Activated T-helper 2 cell treated with anti-CD3 and anti-CD28 coated beads, Interferon-gamma antibody, Interleukin-2, Interleukin-4, amounts not matched to agents 10 μg/mL and 5 μg/mL and 100 μg/mL, durations not matched to agents 14 hours and 24 hours and 36 hours (primary cell): ENCODE measurements at places on chromosomes 12 and 14. TPM values are rescaled to one million over a fixed set of nuclear protein-coding genes. Genes with fewer than 3 reads are reported as not detected.
A peak's percentile ranks its signal among the peaks of the same experiment; 100 is the strongest.

- DNase-seq, result no peak
- no peaks in the 10 kb centered on the region for H3K27me3 ChIP-seq
- peaks cover 16% of the 10 kb centered on the region for H3K4me1 ChIP-seq
- H3K36me3 ChIP-seq, result peaks cover 38% of the 10 kb centered on the region
- peak overlapping the region; percentile 21 for H3K27ac ChIP-seq
Measured at GRCh38 chr12:122366685-122367475, 55.6 kb downstream of the CLIP1 start.

GRCh38 chr14:92515546-92516343 lies 2.2 kb downstream of the RIN3 start:
- peaks cover 22% of the 10 kb centered on the region for H3K4me1 ChIP-seq
- no peak for DNase-seq
- peak overlapping the region; percentile 0 for H3K27ac ChIP-seq
- no peaks in the 10 kb centered on the region for H3K36me3 ChIP-seq

GRCh38 chr12:19945559-19946435 lies 422.5 kb upstream of the PDE3A start:
- H3K27ac ChIP-seq, result no peak overlapping the region
- no peak overlapping the region for H3K4me3 ChIP-seq
- no peaks in the 10 kb centered on the region for H3K27me3 ChIP-seq
- H3K4me1 ChIP-seq, result no peaks in the 10 kb centered on the region
- no peaks in the 10 kb centered on the region for H3K36me3 ChIP-seq

DNA sequence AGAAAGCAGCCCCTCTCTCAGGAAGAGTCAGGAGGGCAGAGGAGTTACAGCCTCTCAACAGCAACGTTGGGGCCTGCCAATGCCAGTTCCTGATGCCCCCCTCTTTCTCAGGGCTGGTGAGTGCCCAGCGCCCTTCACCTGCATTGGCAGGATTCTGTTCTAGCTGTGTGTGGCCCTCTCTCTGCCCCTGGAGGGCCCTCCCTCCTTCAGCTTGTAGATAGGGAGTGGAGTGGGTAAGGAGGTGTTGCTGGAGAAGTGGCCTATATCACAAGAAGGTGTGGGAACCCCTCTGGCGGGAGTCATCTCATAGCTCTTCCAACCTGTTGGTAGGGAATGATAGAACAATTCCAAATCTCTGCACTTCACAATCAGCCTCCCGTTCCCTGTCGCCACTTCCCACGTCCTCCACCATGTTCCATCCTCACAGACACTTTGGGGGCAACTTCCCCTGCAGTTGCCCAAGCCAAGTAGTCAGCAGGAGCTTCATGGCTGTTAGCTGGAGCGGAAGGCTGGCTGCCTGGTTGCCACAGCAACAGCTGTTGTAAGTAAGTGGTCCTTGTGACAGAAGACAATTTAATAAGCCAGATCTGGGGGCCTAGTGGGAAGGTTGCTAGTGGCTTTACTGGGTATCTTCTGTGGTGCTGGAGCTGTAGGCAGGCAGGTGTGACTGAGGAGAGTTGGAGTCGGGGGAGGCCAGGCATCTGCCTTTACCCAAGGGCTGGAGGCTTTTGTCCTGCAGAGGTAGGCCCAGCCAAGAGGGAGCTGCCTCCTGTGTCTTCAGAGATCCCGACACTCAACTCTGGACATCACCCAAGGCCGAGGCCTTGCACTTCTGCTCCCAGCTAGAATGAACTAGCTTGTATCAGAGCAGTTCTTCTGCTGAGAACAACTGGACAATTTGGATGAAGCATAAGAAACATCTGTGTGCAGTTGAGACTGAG lies 38.4 kb downstream of the GALNT16 start:
- no peak overlapping the region for H3K4me3 ChIP-seq
- no peak overlapping the region for H3K27ac ChIP-seq
- H3K4me1 ChIP-seq, result no peaks in the 10 kb centered on the region
- DNase-seq, result no peak
- no peaks in the 10 kb centered on the region for H3K36me3 ChIP-seq

Gene TDRD9
- 0.23 TPM in 1 of 2 replicates, not detected in the other for total RNA-seq

Gene LRFN5
- total RNA-seq, result not detected in 2 replicates

GRCh38 chr14:23033801-23034497 lies 751 bp downstream of the PSMB5 start:
- H3K27me3 ChIP-seq, result peaks cover 1% of the 10 kb centered on the region
- peaks cover 27% of the 10 kb centered on the region for H3K4me1 ChIP-seq
- peaks cover 43% of the 10 kb centered on the region for H3K36me3 ChIP-seq
- peak overlapping the region; percentile 88 for H3K27ac ChIP-seq

Gene SYNE3
- total RNA-seq, result 36.5 and 40.1 TPM in 2 replicates

Gene COCH
- 1.7 and 1.9 TPM in 2 replicates for total RNA-seq

DNA sequence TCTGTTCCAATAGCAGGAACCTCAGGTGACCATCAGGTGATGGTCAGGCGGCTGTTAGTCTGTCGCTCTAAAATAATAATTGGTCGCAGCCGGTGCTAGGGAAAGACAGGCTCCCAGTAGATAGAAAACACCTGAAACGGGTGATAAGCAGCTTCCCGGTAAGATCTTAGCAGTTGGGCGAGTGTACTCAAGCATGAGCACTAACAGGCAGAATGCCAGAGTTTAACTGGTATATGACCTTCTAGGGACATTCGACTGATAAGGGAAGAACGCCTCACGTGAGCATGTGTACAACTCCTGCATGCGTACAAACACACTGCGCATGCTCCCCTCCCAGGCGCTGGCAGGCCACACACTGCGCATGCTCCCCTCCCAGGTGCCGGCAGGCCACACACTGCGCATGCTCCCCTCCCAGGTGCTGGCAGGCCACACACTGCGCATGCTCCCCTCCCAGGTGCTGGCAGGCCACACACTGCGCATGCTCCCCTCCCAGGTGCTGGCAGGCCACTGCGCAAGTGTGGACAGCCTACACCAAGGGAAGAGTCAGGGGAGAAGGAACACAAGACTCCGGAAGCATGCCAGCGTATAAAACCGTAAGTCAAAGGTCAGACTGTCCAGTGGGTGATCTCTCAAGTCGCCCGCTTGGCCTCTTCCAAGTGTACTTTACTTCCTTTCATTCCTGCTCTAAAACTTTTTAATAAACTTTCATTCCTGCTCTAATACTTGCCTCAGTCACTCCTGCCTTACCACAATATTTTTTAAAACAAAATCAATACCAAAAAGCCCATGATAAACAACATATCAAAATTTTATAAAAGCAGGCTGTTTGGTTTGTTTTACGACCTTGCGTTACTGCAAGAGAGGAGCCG lies 24.5 kb downstream of the GPRC5D start:
- H3K27me3 ChIP-seq, result no peaks in the 10 kb centered on the region
- no peaks in the 10 kb centered on the region for H3K4me1 ChIP-seq

DNA sequence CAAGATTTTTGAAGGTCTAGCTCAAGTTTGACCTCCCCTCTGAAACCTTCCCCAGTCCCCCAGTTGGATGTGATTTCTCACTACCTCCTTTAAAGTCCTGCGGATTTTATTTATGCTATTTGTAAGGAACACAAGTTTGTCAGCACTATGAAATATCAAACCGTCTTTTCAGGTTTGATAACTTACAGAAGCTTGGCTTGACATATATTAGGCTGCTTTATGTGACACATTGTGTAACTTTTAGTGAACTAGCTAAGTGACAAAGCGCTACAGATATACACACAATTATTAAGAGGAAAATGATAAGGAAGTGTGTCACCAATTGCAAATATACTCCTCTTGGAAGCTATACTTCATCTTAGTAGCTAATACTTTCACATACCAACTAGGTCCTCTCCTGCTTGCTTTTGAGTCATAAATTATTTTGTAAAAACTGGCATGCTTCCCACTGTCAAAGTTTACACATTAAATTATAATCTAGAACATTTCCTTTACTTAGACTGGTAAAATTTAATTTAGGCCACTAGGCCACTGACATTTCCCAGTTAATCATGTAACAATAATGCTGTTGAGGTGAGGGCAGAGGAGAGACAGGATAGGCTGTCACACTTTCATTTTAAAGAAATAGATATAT lies 149.5 kb downstream of the TMTC3 start:
- DNase-seq, result no peak
- H3K4me3 ChIP-seq, result no peak overlapping the region
- no peak overlapping the region for H3K27ac ChIP-seq
- H3K27me3 ChIP-seq, result no peaks in the 10 kb centered on the region
- H3K4me1 ChIP-seq, result peaks cover 17% of the 10 kb centered on the region

GRCh38 chr12:56346675-56347074 lies 8.0 kb downstream of the IL23A start:
- no peaks in the 10 kb centered on the region for H3K4me1 ChIP-seq
- no peak overlapping the region for H3K27ac ChIP-seq
- H3K4me3 ChIP-seq, result no peak overlapping the region
- DNase-seq, result no peak

DNA sequence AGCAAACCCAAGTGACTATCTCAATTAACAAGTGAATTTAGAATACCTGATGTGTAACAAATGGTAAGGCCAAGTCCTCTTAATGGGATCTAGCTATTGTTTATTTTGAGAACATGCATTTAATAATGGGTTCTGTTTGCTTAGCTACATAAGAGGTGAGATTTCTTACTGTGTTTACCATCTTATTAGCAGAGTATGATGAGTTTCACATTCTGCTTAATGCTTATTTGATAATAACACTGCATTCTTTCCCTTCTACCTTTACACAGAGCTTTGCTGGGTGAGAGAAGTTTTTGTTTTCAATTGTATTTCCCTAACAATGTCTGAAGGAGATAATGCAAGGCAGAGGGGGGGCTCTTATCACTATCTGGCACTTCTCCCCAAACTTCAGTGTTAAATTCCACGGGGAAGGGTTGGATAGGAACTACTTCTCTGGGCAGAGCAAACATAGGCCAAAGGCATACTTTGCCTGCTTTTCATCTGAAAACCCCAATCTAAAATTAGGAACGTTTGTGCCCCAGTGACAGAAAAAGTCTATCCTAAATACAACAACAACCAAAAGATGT lies 129.0 kb upstream of the ATXN7L3B start:
- H3K27ac ChIP-seq, result no peak overlapping the region
- H3K27me3 ChIP-seq, result no peaks in the 10 kb centered on the region
- no peaks in the 10 kb centered on the region for H3K4me1 ChIP-seq
- H3K36me3 ChIP-seq, result no peaks in the 10 kb centered on the region
- H3K4me3 ChIP-seq, result no peak overlapping the region

GRCh38 chr12:77592836-77593235 lies 237.9 kb upstream of the NAV3 start:
- no peaks in the 10 kb centered on the region for H3K4me1 ChIP-seq
- no peak for DNase-seq
- no peak overlapping the region for H3K4me3 ChIP-seq
- no peak overlapping the region for H3K27ac ChIP-seq

DNA sequence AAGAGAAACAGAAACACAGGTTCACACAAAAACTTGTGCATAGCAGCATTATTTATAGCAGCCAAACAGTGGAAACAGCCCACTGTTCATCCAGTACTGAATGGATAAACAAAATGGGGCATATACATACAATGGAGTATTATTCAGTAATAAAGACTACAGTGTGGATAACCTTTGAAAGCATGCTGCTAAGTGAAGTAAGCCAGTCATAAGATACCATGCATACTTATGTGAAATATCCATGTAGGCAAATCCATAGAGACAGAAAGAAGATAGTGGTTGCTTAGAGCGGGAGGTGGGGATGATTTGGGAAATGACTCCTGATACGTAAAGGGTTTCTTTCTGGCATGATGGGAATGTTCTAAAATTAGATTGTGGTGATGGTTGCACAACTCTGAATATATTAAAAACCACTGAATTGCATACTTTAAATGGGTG lies 99.4 kb downstream of the CRADD start:
- peaks cover 13% of the 10 kb centered on the region for H3K36me3 ChIP-seq
- no peak overlapping the region for H3K4me3 ChIP-seq
- no peak for DNase-seq
- H3K27ac ChIP-seq, result no peak overlapping the region

Gene CLEC2A
- not detected in 2 replicates for total RNA-seq

DNA sequence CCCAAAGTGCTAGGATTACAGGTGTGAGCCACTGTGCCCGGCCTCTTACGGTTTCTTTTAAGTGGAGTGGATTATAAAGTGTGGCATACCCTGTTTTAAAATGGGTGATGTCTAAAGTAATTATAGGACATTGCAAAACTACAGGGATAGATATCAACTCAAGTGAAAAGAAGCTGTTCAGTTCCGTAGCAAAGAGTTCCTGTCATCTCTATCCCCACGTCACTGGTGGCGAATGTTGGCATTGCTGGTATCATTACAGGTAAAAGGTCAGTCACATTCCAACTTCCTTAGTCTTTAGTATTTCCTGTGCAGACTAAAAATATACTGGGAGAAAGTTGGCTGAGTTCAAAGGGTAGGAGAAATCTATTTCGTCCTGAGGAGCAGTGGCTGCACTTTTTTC lies 95.6 kb upstream of the SLC38A2 start:
- peaks cover 24% of the 10 kb centered on the region for H3K4me1 ChIP-seq
- DNase-seq, result no peak
- no peak overlapping the region for H3K4me3 ChIP-seq
- H3K27me3 ChIP-seq, result no peaks in the 10 kb centered on the region

DNA sequence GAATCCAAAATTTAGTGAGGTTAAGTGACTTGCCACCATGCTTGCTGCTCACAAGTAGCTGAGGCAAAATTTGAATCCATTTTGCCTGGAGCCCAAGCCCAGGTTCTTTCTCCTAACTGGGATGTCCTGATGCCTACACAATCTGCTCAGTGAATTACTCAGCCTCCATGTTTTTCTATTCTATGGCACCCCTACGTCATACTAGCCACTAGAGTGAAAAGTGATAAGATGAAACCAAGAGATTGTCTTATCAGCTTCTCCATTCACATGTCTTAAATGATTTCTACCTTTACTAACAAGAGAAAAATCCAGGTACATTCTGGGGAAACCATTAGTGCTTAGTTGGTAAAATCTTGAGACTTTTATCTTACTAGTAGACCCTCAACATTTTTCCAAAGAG lies 720.1 kb downstream of the DIO2 start:
- H3K4me3 ChIP-seq, result no peak overlapping the region
- H3K36me3 ChIP-seq, result no peaks in the 10 kb centered on the region
- H3K4me1 ChIP-seq, result no peaks in the 10 kb centered on the region

DNA sequence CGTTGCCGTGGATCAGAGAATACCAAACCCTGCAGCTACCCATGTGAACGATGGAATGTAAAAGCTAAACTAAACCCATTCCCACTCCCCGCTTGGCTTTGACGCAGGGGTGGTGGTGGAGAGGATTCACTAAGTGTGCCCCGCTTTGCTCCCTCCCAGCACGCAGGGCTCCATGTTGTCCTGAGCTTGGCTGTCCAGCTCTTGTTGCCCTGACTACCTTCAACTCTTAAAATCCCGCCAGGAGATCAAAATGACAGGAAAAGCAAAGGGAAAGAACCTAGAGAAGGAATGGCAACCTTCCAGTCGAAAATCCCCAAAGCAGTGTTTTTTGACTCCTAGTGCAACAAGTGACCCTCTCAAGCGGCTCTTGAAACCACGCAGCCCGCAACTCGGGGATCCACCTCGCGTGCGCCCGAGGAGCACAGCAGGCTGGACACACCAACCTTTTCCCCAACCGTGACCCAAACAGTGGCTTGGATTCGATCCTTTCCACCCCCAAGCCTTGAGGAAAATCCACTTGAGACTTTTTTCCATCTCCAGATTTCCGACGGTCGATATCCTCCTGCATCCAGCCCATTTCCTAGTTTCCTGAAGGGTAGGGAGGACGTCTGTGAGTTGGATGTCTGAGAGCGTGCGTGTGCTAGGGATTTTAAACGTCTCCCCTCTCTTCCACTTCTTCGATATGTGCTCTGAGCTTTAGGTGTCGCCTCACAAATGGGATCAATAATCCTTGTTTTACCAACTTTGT lies 1.4 kb downstream of the SYT10 start:
- H3K27ac ChIP-seq, result no peak overlapping the region
- DNase-seq, result no peak
- no peaks in the 10 kb centered on the region for H3K36me3 ChIP-seq
- H3K4me1 ChIP-seq, result peaks cover 2% of the 10 kb centered on the region
- no peak overlapping the region for H3K4me3 ChIP-seq
- H3K27me3 ChIP-seq, result peaks cover 26% of the 10 kb centered on the region
